ENCODE measurements at places on chromosomes 2 and 18.

DNA sequence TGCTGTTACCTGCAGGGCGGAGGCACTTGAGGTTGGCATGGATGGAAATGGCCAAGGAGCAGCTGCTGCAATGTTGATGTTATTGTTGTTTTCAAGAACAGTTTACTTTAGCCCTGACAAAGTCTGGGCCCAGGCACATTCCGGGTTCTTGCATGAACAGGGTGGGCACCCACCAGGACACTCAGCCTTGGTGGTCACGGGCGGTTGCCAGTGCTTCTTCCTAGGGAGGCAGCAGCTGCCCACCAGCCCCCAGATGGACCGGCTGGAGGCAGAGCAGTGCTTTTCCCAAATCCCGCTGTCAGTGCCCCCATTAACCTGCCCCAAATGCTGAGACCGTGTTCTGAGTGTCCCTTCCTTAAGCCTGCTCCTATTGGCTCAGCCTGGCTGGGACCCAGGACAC is 38.5 kb upstream of the B3GNT7 start:
- DNase-seq: no peak

DNA sequence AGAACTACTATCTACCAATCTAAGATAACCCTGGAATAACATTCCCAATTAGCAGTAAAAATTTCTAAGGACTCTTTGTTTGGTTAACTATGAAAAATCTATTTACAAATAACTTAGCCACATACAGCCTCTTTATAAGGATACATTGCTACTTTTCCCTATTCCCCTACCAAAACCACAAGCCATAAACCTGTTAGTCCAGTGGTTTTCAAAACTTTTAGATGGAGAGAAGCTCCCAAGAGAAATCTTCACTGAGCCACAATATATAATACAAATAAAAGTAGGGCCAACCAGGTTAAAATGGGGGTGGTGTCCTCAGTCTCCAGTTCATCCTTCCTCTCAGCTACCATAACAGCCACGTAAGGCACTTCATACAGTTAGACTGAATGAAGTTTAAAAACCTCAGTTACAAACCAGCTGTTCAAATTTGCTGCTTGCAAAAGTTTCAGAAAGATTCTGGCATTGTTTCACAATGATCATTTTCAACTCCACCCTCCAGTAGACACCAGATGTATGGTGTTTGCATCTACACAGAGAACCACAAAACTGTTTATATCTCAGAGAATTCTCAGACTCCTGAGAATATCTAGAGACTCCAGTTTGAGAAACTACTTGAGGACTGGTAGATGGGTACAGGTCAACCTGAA is 26.0 kb downstream of the SOS1 start:
- no peak for DNase-seq

DNA sequence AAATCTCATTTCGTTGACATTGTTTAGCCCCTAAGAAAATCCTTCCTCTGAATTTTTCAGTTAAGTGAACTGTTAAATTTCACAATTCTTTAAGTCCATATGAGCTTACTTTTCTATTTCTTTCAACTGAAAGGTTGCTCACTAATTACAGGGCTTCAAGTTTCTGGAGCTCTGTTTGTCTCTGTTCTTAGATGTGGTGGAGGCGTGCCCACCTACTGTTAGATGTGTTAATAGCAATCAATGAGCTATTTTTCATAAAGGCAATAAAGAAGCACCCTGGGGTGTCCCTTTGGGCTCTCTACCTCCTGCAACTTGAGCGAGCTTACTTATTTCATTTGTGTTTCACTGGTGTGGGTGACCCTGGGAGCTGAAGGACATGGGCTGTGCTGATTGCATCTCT is 25.0 kb downstream of the CREG2 start:
- no peak for DNase-seq

- no peak for DNase-seq
Measured at GRCh38 chr2:208929139-208929864, 494.5 kb upstream of the MAP2 start.

GRCh38 chr2:17634997-17635396 is 94.5 kb downstream of the VSNL1 start:
- no peak for DNase-seq

GRCh38 chr2:97845818-97846217 is 132.4 kb downstream of the ZAP70 start:
- DNase-seq: no peak

- DNase-seq: no peak
Measured at GRCh38 chr2:236485519-236485918, 84.1 kb upstream of the ACKR3 start.

- DNase-seq: no peak
Measured at GRCh38 chr18:48194591-48195181, 214.5 kb downstream of the ZBTB7C start.

- no peak for DNase-seq
Measured at GRCh38 chr2:212723226-212723625, 184.6 kb upstream of the ERBB4 start.

All from GM12891 (cell line).